ENCODE measurements at places on chromosomes 11 and 22.

- no peak for DNase-seq
Measured at GRCh38 chr22:32771756-32772155, 29.7 kb upstream of the TIMP3 start.

- no peak for DNase-seq
Measured at GRCh38 chr11:110121204-110121603, 28.0 kb downstream of the ZC3H12C start.

- DNase-seq = no peak
Measured at GRCh38 chr22:39384750-39385480, 14.7 kb upstream of the TAB1 start.

- DNase-seq = no peak
Measured at GRCh38 chr11:59551659-59552521, 40.6 kb downstream of the OR4D9 start.

- DNase-seq = no peak
Measured at GRCh38 chr11:130449310-130449990, 1.0 kb downstream of the ADAMTS15 start.

GRCh38 chr22:33070600-33070999, 12.4 kb upstream of the SYN3 start:
- DNase-seq = no peak

DNA sequence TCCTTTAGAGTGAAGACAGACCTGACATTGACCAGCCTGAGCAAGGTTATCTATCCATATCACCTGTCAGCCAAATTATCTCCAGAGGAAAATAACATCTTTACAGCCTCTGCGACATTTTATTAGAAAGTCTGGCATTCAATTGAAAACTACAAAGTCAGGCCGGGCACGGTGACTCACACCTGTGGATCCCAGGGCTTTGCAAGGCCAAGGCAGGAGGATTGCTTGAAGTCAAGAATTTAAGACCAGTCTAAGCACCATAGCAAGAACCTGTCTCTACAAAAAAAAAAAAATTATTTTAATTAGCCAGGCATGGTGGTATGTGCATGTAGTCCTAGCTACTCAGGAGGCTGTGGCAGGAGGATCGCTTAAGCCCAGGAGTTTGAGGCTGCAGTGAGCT, 141.6 kb downstream of the RCN1 start:
- DNase-seq = no peak

DNA sequence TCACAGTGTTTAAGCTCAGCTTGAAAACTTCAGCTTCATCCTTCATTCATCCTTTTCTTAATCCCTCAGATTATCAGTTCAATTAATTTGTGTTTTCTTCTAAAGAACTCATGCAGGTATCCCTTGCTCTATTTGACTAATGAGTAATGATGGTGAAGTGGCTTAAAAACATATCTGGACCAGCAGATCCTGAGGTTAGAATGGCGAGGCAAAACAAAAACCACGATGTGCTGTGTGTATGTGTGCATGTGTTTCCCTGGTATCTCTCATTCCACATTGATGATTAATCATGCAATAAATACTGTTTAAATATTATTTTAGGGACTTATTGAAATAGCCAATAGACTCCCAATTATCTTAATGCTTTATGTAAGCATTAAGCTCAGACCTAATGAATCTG, 437.0 kb downstream of the DYNC2H1 start:
- no peak for DNase-seq

- DNase-seq = no peak
Measured at GRCh38 chr22:42895087-42895486, 38.0 kb upstream of the ARFGAP3 start.

- DNase-seq = peak; percentile 78
Measured at GRCh38 chr22:24270556-24271385, at the start of gene SPECC1L. Gene SPECC1L, plus strand, starts transcription at chr22:24270831. Its CDS starts 31,401 bp downstream, at chr22:24302232.

DNA sequence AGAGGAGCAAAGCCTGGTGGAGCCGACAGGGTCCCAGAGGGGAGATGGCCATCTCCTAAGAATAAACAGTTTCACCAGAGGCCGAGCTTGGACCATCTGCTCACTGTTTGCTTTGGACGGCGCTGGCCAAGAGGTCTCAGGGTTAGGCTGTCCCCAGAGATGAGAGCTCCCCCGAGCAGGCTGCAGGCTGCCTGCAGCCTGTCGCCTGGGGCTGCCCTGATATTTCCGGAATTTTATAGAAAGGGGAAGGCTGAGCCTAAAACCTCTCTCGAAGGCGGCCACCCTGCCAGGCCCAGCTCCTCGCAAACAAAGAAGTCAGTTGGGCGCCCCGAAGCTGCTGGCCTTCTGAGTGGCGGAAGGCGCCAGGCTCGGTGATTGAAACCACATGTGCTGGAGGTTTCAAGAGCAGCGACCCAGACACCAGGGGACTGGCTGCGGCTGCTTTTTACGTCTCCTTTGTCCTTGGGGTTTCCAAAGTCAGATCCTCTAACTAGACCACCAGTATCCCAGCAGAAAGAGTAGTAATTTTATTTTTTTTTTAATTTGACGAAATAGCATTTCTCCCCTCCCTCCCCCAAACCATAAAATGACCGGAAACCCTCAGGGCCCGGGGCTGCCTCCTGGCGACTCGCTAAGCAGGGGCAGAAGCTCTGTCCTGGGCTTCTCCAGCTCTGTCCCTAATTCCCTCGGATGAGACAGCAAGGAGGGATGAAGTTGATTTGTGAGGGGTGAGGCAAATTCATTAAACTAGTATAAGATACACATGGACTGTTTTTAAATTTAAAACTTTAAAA, 57.4 kb downstream of the CLMP start:
- DNase-seq = no peak

- no peak for DNase-seq
Measured at GRCh38 chr22:36727927-36728488, 24.5 kb upstream of the CACNG2 start.

GRCh38 chr11:122647736-122648275, 7.7 kb upstream of the UBASH3B start:
- DNase-seq = no peak

GRCh38 chr11:75576017-75576416, 14.0 kb downstream of the SERPINH1 start:
- DNase-seq = no peak

DNA sequence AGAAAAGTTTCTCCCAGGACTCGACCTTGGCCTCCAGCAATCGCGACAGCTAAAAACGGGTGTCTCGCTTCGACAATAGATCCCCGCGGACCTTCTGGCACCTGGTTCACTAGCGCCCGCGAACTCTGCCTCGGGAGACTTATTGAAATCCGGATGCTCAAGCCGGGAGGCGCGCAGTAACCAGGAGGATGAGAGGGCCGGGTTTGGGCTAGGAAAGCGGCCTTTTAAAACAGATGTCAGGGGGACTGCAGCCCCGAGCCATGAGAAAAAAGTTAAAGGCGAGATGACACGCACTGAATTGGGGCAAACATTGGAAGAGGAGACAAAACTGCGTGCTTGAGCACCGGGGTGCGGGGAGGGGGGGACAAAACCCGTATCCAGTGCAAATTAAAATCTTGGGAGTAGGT, 637 bp upstream of the ZBTB16 start:
- DNase-seq = no peak

DNA sequence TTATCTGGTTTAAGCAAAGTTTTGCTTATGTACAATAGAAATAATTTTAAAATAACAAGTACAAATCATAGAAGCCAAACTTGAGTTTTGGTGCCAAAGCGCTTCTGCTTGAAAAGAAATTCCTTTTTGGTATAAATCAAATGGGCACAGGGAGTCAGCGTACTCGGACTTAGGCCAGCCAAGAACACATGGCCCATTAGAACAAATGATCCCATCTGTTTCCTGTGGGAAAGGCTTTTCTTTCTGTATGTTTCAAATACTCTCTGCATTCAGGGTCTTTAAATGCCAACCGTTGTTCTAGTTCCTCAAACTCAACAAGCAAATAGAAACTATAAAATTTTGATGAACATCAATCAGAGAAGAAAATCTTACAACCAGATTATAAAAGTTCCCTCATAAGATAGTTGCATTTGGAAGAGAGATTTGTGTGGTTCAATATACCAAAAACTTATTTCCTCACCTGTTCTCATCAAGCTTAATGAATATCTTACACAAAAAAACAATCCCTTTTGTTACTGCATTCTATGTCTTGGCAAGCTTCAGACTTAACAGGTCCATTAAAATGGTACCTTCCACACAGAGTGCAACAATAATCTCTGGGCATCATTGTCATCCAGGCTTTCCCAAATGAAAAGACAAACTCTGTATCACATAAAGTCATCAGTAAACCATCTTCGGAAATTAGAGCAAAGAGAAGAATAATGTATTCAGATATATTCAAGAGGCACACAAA, 739.8 kb upstream of the API5 start:
- DNase-seq = no peak

GRCh38 chr11:11344045-11344444, 9.0 kb downstream of the CSNK2A3 start:
- DNase-seq = no peak

DNA sequence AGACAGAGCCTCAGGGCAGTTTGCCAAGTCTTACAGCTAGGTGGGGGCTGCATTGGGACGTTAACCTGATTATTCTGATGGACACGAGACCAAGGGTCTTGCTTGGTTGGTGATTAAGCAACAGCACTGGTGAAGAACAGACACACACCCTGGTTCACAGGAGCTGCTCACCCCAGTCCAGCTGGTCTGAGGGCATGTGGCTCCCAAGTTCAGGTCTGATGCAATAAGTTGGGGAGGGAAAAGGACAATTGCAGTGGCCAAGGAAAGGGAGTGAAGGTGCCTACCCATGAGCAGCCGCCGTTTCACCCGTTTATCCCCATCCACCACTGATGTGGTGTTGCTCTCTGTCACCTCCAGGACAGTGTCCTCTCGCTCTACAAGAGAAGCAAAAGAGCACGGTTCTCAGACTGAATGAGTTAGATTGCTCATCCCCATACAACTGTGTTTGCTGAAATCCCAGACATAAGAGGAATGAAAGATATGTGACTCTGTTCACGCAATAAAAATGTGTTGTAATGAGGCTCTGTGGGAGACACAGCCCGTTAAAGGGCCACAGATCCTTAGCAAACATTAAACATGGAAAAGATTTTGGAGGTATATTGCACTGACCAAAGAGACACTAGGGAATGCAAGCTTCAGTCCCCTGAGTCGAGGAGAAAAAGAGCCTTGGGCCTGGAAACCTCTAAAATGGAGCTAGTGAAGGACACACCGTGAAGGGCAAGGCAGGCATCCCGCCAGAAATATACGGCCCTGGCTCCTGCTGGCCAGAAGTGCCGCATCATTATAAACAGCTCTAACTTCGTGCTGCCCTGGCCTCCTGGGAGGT, 25.6 kb downstream of the SCUBE2 start:
- no peak for DNase-seq

DNA sequence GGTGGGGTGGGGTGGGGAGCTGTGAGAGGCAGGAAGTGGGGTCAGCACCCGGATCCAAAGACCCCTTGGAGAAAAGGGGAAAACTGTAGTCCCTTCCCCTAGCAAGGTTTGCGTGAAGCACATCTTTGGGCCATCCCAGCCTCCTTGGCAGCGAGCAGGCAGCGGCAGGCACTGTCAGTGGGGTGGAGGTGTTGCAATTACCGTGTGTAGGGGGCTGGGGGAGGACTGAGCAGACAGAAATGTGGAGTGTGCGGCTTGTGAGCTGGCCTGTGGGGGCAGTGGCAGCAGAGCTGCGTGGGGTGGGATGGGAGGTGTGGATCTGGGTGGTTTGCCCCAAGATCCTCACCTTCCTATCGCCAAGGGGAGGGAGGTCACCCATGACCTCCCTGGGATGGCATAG, 16.4 kb downstream of the DAGLA start:
- no peak for DNase-seq

DNA sequence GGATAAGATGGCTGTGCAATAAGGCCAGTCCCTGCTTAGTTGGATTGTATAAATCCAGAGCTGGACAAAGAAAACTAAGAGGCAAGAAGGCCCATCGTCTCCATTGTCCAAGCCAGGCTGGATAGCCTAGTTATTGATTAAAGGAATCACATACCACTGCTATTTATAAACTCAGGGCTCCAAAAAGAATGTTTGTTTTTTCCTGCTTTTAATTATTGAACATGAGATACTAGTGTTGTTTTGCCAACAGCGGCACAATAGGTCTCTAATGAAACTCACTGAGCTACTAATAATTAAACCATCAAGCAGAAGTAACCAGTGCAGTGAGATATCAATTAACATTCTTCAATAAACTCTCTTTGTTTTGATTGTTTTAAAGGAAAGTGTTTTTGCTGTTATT, 259.7 kb downstream of the INSC start:
- no peak for DNase-seq

GRCh38 chr22:19959043-19959586, 17.5 kb upstream of the TXNRD2 start:
- DNase-seq = peak; percentile 78

GRCh38 chr11:65084598-65085375, 765 bp downstream of the ZFPL1 start:
- no peak for DNase-seq

DNA sequence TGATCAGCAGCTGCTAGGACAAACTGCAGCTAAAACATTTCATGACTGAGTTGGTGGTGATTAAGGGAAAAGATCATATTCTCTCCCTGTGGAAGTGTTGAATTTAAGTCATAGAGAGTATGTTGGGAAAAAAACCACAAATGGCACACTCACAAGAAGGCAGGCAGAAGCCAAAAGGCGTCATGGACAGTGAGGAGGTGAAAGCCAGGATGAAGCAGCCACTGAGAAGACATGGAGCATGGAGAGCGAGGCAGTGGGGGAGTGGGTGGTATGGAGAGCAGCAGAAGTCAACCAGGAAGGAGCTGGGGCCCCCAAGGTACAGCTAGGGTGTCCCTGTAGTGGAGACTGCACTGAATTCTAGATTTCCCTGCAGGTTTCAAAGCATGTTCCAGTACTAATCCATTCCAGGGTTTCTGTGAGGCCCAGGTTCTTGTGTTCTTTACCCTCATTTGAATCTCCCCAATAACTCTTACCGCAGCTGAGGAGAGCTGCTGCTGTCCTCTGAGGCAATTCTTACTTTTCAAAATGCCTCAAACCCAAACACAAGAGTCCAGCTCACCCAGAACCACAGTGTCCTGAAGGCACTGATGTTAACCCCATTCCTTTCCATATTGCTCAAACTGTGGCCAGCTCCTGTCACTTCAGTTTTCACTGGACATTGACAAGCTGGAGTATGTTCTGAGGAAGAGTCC, 191.8 kb upstream of the E2F8 start:
- no peak for DNase-seq

DNA sequence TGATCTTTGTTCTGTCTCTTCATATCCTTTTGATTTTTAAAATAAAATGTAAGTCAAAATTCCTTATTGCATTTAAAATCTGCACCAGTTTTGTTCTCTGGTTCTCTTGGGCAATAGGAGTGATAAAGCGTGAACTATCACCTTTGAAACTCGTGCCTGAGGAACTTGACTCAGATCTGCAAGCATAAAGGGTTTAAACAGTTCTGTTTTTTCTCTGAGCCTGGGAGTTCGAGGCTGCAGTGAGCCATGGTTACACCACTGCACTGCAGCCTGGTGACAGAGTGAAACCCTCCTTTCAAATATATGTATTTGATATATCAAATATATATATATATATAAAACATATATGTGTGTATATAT, 38.9 kb upstream of the CLMP start:
- DNase-seq = no peak

GRCh38 chr11:88814076-88814475, 251.7 kb downstream of the GRM5 start:
- DNase-seq = no peak

GRCh38 chr22:35299217-35299672, 449 bp upstream of the TOM1 start:
- DNase-seq = no peak
